ENCODE measurements at places on chromosomes 16 and 17.

DNA sequence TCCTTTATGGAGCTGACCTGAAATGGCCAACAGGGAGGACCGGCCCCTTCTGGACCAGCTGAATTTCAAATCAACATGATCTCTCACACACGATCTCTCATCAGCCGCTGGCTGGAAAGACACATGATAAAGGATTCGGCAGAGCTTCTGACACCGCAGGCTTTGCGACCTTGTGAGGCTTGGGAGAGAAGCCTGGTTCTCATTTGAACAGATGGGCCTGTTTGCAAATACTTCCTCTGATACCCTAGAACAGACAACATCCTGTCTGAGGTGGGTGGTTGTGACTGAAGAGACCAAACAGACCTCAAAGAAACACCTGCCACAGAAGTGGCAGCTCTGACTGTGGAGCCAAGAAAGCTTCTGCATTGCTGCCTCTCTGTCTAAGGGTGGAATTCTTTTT, 77.9 kb upstream of the SDK2 start:
- DNase-seq, result peak; percentile 22

- DNase-seq, result no peak
Measured at GRCh38 chr17:81422776-81423697, 27.8 kb downstream of the BAHCC1 start.

DNA sequence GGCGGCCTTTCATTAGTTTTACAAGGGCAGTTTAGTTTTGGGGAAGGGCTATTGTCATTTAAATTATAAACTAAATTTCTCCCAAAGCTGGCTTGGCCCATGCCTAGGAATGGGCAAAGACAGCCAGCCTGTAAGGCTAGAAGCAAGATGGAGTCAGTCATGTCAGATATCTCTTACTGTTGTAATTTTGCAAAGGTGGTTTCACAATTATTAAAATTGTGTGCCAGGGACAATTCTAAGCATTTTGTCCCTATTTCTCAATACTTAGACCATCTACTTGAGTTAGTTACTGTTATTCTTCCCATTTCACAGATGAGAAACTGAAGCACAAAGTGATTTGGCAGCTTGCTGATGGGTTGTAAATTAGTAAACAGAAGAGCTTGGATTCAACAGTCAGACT, 467.7 kb upstream of the GOT2 start:
- DNase-seq, result no peak

DNA sequence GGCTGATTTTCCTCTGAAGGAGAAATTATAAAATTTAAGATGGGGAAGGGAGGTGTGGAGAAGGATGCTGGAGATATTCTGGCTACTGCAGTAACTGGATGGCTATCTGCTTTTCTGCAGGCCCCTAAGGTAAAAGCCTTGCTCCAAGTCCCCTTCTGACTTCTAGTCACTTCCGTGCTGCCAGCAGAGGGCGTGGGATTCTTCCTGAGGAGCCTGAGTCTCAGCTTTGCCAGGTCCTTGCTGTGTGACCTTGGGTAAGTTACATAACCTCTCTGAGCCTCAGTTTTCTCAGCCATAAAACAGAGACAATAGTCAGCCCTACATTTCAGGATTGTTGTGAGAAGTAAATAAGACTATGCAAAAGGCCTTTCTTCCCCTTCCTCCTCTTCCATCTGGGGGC, 24.3 kb upstream of the TMEM220 start:
- DNase-seq, result no peak

- DNase-seq, result no peak
Measured at GRCh38 chr17:49727380-49727779, 19.6 kb upstream of the SLC35B1 start.

DNA sequence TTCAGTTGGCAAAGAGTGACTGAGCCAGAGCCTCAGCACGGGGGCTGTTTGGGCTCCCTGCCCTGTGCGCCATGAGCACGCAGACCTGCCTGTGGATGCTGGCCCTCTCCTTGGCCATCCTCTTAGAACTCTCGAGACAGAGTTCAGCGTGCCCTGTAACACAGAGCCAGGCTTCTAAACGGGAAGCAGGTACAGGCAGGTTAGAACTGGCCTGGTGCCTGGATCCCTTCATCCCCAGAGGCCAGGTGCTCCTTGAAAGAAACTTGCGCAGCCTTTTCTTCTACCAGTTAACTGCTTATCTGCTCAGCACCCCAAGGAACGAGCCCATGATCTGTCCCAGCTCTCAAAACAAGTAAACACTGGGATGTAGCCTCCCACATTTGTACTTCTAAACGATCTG, 6.9 kb downstream of the CCNF start:
- DNase-seq, result no peak

DNA sequence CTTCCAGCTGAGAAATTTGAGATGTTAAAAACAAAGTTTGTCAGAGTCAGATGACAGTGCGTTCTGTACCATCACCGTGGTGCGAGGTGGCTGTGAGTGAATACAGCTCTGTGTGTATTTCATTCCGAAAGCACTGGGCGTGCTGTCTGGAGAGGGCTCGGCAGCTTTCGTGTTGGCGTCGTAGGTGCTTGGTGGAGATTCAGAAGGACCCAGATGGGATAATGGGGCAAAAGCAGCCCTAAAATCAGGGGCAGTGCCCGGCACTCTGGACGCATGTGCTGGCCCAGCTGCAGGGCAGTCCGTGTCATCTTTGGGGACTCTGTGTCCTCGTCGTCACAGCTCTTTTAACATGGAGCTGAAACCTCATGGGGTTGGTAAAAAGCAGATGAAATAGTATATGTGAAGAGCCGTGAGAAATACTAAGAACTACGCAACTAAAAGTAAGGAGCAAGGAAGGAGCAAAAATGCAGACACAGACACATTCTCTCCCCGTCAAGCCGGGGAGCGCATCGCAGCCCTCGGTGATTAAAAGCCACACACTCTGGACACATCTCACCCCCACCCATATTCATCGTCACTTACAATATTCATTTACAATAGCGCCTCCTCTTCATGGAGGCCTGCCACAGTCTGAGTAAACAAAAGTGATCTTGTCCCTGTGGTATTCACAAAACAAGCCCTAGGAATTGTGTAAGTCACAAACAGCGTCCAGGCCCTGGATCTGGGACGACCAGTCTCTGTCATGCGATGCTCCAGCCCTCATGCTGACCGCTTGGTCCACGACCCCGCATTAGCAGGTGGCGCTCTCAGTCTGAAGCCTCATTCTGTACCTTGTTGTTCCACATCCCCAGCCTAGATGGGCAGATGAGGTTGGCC, 206.7 kb downstream of the RPTOR start:
- DNase-seq, result no peak

DNA sequence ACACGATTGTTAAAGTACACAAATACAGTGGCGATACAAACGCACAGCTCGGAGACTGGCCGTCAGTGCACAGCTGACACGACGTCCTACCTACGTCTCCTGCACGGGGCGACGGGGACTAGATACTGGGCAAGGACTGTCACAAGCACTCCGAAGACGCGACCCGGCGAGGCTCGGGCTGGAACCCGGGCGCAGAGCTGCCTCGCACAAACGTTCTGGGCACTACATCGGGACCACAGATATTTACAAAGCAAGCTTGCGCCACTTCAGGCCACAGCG, 13.8 kb downstream of the SLC16A3 start:
- DNase-seq, result no peak

DNA sequence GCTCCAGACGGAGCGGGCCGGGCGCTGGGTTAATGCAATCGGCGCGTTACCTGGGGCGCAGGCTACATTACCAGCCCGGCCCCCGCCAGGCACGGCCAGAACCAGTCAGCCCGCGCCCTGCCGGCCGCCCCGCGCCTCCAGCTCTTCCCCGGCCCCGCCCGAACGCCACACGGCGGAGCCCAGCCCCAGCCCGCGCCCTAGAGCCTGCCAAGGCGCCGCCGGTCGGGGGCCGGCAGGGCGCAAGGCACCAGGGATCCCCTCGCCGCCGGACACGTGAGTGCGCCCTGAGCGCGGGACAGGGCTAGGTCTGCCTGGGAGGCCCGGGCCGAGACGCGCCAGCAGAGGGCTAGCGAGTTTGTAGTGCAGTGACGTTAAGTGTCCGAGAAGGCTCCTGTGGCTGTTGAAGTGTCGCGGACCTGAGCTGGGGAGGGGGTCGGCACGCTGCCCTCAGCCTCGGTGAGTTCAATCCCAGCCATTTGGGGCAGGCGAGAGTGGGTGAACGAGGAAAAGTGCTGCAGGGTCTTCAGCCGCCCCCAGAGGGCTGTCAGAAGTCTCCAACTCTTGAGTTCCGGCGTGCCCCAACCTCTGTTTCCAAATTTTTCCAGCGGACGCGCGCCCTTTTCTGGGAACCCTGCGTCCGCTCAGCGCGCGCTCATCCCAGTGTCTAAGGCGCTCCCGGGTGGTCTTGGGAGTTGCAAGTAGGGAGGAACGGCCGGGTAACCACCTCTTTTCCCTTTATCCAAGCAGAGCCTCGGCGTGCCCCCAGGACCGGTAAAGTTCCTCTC, at the start of gene SLC6A2:
TSS of gene SLC6A2 (plus strand) at position 92 of the 785 bp plus-strand sequence. CDS start 707 bp downstream, outside the sequence.
- no peak for DNase-seq
